GM10248 (cell line): ENCODE measurements at places on chromosomes 2 and 18.

- DNase-seq, result no peak
Observed at GRCh38 chr2:113762377-113763118, 6.1 kb upstream of the SLC35F5 start.

- DNase-seq, result no peak
Observed at GRCh38 chr18:36558234-36558633, 260.7 kb downstream of the FHOD3 start.

GRCh38 chr2:163681745-163682144, 54.1 kb downstream of the FIGN start:
- DNase-seq, result no peak

- no peak for DNase-seq
Observed at GRCh38 chr2:215359576-215359922, 47.7 kb downstream of the ATIC start.

DNA sequence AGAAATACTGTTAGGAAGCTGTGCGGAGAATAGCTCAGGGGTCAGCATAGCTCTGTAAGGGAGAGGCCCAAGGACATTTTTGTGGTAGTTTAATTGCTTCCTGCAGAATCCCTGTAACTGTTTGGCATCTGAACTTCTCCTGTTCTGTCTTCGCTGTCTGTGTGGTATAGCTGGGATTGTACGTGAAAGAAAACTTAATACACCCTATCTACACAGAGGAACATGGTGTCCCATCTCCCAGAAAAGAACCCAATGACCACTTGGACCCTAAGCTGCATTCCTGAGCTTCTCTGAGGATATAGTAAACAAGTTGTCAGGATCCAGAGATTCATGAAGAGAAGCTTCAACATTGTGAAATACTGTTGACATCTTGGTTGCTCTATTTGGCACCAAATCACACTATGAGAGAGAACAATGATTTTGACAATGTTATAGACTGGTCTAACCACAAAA, 81.3 kb downstream of the CDC42EP3 start:
- DNase-seq, result no peak

DNA sequence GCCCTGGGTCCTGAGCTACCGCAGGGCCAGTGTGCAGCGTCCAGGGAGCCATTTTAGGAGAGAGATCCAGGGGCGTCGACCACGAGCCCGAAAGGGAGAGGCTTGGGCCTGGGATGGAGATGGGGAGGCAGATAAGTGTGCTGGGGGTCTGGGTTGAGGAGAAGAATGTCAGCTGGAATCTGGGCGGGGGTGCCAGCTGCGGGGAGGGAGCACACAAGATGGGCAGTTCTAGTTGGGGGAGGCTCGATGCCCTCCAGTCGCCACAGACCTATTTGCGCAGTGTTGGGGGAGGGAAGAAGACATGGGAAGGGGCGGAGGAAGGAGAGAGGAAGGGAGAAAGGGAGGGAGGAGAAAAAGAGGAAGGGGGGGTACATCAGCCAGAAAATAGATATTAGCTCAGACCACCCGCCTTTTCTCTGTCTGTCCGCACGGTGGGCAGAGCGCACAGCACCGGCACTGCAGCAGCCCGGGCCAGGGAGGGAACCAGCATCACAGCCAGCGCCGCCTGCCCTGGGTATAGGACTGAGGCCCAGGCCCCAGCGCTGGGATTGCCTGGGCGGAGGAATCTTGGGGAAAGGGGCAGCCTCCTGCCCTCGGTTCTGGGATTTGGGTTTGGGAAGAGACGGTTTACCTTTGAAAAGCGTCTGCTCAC, 1.9 kb upstream of the HOXD11 start:
- DNase-seq, result no peak

DNA sequence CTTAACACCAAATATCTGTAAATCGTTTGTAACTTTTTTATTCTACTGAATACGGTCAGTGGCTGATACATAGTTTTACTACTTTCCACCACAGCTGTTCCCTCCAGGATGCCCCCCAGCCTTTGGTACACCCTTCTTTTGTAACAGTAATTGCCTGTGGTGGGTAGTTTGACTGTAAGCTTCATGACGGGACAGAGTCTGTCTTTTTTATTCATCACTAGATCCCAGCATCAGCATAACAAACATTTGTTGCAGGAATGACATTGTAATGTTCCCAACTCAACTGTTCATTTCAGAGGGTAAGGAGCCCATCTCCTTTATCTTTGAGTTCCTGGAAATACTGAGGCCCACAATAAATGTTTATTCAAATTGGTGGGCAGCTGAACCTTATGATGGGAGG, 67.5 kb downstream of the MBOAT2 start:
- no peak for DNase-seq

- no peak for DNase-seq
Observed at GRCh38 chr2:201978986-201979385, 54.7 kb upstream of the FZD7 start.

DNA sequence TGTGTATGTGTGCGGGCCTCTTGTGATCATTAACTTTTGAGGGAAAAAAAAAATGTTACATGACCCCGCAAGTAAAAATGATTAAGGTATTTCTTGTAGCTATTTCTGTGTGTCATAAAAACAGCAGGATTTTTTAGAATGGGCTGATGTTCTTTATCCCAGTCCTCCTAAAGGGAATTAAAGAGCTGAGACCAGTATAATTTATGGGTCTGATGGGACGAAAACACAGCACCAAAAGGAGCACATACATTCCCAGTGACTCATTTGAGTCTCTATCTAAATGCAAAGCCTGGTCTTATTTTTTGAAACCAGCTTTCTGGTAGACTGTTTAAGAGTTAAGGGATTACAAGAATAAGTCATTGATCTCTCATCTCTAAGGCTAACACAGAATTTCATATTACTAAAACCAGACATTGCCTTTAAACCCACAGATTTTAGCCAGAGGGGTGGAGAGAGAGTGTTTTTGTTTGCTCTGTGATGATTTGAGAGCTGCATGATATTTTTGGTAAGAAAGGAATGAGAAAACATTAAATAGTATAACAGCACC, 342.3 kb upstream of the EPHA4 start:
- no peak for DNase-seq

GRCh38 chr2:98936353-98937351, 627 bp upstream of the CRACDL start:
- no peak for DNase-seq

- DNase-seq, result peak; percentile 40
Observed at GRCh38 chr2:42096869-42097591, 49.2 kb downstream of the PKDCC start.

GRCh38 chr2:105593221-105593967, 151.3 kb upstream of the NCK2 start:
- DNase-seq, result no peak

DNA sequence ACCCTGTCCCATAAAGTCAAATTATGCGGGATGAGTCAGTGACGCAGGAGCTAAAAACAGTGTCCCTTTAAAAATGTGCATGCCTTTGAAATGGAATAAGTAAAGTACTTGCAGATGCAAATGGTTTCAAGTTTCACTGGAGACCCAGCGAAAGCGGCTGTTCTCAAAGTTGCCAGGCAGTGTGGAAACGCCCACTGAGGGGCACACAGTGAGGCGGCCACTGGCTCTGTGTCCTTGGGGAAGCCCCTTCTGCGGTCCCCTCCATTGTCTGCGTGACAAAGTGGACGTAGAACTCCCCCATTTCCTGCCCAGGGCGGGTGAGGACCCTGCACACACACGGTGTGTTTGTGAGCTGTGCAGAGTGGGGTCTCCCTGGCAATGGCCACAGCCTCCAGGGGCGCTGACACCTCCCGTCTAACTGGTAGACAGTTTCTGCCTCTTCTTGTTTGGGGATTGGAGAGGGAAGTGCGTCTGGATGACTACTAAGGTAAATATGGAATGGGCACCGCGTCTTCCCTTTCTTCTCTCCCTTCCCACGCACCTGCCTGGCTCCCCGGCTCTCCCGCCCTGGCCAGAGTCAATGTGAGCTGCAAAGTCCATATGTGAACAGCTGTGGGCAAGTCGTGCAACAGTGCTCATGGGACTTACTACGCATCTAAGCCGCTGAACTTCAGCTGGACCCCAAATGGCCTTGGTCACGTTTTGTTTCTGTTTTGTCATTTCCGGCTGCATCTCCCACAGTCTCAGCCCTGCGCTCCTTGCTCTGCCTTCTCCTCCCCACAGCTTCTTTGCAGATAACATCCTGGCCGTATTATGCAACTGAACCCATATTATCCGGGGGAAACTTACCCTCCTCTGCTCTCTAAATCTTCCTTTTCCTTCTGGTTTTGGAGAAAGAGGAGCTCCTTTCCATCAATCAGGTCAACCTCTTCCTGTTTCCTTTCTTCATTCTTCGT, 33.7 kb upstream of the ZNF516 start:
- DNase-seq, result peak; percentile 44

- no peak for DNase-seq
Observed at GRCh38 chr2:121175326-121175725, 109.7 kb downstream of the TFCP2L1 start.

GRCh38 chr18:37391698-37392548, 173.7 kb downstream of the CELF4 start:
- peak; percentile 42 for DNase-seq

DNA sequence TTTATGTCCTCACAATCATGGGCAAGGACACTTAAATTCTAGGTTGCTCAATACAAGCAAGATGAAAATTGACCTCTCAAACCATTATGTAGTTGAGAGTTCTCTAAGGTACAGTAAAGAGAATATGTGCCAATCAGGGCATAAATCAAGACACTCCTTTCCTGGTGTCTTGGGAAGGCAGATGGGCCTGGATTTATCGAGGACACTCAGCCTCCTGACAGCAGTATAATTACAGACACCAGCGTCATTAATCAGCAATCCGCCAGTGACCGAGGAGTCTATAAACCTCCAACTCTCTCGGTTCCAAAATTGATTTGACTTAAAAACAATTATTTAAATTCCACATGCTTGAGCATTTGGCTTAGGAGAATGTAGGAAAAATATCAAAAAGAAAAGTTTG, 75.7 kb upstream of the DAPL1 start:
- DNase-seq, result no peak

- DNase-seq, result no peak
Observed at GRCh38 chr2:69196327-69197117, 183.5 kb downstream of the ANTXR1 start.

GRCh38 chr18:46069524-46069923, 2.5 kb downstream of the PSTPIP2 start:
- no peak for DNase-seq

- no peak for DNase-seq
Observed at GRCh38 chr2:43752302-43752701, 21.5 kb upstream of the DYNC2LI1 start.

DNA sequence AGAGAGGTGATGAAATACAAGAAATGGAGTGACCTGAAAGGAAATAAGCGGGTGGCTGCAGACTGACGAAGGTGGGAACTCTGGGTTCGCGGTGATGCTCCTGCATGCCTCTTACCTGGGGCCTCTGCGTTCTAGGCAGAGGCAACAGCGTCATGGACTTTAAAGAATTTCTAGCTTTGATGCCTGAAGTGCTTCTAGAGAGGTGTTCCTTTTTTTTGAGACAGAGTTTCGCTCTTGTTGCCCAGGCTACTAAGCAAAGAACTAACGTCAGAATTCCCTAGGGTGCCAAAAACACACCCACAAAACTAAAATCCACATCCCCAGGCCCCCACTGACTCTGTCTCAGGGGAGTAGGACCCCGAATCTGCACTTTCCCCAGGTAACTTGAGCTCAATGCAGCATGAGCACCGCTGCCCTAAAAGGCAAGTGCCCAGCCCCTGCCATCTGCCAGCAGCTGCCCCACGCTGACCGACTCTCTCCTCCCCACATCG, 110.5 kb upstream of the ID2 start:
- no peak for DNase-seq

GRCh38 chr2:26504002-26504401, 26.1 kb upstream of the OTOF start:
- no peak for DNase-seq

DNA sequence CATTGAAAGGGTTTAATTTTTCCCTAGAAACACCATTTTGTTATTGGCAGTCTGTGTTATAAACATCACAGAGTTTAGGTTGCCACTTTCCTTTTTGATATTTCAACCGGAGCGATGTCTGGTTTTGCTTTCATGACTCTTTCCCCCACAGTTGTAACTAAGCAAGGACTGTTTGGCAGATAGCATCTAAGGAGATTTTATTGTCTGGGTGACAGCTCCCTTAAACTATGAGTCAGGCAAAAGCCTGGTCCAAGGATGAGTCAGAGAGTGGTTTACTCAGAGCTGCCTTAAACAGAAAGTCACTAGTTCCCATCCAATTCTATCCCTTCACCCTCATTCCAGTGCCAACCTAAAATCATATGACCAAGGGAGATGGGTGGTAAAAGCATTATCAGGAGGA, 341.6 kb upstream of the VWC2L start:
- DNase-seq, result no peak
